T-helper 17 cell (primary cell): ENCODE measurements at places on chromosomes 12 and 14. TPM values are rescaled to one million over a fixed set of nuclear protein-coding genes. Genes with fewer than 3 reads are reported as not detected.

C12orf54 gene
- not detected for total RNA-seq

PRICKLE1 gene
- total RNA-seq, result 0.27 TPM

KLRK1 gene
- 2.0 TPM for total RNA-seq

VIPAS39 gene
- 13.8 TPM for total RNA-seq

CLEC2B gene
- 59.9 TPM for total RNA-seq

DDX51 gene
- 40.9 TPM for total RNA-seq

NINJ2 gene
- 6.1 TPM for total RNA-seq

RIMBP2 gene
- not detected for total RNA-seq

SUSD6 gene
- total RNA-seq, result 101 TPM

C12orf50 gene
- total RNA-seq, result 0.08 TPM

TOMM20L gene
- total RNA-seq, result not detected

LRFN5 gene
- total RNA-seq, result not detected

TPPP2 gene
- not detected for total RNA-seq

POTEG gene
- total RNA-seq, result not detected

LRR1 gene
- total RNA-seq, result 10.3 TPM

GRCh38 chr14:56794088-56794556 is 16.2 kb downstream of the OTX2 start:
- DNase-seq, result no peak

DNA sequence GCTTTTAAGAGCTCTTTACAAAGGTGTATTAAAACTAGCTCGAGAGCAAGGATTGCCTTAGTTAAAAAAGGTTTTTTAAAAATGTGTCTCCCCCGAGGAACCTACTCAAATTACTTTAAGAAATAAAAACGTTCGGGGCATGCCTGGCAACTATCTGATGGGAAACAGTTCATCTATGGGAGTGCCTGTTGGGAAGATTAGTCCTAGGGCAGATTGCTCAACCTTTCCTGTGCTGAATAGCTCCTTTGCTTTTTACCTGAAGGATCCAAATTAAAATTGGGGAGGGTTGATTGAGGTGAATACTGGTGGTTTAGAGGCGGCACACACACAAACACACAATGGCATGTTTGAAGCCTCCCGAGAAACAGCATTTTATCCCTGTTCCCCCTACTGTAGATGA is 541.4 kb upstream of the ATP2B1 start:
- DNase-seq, result no peak

DNA sequence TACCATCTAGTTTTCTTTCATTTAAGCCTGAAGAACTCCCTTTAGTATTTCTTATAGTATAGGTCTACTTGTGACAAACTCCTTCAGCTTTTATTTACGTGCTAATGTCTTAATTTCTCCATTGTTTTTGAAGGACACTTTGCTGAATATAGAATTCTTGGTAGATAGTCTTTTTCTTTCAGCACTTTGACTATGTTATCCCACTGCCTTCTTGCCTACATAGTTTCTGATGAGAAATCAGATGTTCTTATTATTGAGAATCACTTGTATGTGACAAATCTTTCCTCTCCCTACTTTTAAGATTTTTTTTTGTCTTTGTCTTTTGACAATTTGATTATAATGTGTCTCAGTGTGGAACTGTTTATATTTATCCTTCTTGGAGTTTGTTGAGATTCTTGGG is 5.1 kb upstream of the MIS18BP1 start:
- DNase-seq, result no peak

- no peak for DNase-seq
Observed at GRCh38 chr14:68363466-68363842, 429.4 kb downstream of the ZFP36L1 start.

DNA sequence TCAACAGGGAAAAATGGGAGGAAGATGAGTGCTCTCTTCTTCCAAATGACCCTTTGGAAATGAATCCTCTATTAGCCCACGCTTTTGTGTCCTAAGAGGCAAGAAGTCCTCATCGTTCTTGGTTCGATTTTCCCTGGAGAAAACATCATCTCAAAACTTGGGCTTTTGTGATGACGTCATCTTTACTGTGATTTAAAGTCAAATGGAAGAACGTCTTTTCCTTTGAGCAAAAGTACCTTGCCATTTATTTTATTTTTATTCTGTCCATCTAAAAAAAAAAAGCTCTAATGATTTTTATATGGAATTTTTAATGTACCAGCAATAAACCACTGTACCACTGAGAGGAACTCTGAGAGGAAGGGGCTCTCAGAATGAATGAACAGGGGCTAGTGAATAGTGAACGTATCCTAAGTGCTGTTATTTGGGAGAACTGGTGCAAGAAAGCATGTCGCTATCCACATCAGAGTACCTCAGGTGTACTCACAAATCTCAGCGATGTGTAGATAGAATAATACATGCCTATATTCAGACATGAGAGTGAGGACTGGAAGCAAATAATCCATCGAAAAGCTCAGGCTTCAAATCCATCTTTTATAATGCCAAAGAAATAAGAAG is 124.8 kb downstream of the HMGA2 start:
- DNase-seq, result no peak

- no peak for DNase-seq
Observed at GRCh38 chr12:101498252-101498651, 23.1 kb downstream of the SPIC start.

DNA sequence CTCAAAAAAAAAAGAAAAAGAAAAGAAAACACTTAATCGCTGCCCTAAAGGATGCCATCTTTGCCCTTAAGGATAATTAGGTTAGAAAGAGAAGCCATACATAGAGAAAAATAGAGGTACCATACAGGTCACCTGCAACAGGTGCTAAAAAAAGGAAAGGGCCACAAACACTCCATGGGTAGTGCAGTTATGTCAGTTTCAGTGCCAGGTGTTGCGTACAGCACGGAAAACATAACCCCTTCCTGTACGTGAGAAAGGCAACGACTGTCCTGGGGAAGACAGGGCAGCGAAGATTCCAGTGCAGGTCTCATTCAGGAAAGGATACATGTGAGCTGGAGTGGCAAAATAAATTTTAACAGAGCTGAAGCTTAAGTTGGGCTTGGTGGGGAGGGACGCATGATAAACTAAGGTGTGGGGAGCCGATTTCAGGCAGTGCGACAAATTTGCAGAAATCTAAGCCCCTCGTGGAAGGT is 553 bp upstream of the DAZAP2 start:
- DNase-seq, result no peak

DNA sequence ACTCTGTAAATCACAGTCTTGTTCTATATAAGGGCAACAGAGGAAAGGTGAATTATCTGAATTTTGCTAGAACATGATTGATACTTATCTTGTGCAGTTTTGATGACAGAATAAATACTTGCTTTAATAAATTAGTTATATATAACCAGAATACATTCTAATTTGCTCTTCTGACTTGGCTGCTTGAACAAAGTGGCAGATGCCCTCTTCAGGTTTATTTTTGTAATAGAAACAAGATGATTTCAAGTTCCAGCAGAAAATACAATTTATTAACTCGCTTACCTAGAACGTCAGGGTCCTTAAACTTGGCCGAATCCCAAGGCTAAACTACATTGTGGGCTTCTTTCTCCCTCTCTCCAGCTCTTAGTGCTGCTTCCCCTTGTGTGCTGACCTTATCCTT is 57.6 kb upstream of the SSTR1 start:
- DNase-seq, result no peak

DNA sequence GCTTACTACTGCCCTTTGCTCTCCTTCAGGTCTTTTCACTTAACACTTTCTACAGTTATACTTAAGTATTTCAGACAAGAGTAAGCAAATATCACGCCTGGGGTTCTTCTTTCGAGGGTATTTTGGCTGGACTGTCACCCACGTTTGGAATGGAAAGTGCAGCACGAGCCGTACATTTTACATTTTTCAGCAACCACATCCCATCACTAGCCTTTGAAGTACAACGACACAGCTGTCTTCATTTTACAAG is 349 bp upstream of the FAM177A1 start:
- DNase-seq, result no peak

DNA sequence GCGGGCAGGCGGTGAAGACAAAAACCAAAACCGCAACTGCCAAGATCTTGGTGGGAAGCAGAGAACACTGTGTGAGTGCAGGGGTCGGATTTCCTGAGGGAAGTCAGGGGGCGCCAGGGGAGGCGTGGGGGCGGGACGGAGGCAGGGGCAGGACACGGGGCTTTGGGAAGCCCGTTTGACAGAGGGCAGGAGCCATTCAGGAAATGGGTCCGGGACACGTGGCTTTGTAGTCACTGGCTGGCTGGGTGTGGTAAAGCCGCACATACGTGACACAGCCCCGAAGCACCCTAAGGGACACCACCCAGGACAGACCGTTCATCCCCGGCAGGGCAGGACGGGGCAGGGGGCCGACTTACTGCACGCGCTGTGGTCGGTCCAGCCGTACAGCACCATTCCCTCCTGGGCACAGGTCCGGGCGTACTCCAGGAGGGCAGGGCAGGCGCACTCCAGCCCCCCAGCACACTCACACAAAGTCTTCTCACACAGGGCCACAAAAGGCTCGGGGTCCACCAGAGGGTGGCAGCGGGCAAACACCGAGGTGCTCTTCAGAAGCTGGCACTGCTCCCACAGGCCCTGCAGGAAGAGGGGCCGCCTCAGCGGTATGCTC is 49.4 kb downstream of the VWF start:
- DNase-seq, result no peak

GRCh38 chr14:93725002-93725582 is 63.2 kb downstream of the PRIMA1 start:
- no peak for DNase-seq

DNA sequence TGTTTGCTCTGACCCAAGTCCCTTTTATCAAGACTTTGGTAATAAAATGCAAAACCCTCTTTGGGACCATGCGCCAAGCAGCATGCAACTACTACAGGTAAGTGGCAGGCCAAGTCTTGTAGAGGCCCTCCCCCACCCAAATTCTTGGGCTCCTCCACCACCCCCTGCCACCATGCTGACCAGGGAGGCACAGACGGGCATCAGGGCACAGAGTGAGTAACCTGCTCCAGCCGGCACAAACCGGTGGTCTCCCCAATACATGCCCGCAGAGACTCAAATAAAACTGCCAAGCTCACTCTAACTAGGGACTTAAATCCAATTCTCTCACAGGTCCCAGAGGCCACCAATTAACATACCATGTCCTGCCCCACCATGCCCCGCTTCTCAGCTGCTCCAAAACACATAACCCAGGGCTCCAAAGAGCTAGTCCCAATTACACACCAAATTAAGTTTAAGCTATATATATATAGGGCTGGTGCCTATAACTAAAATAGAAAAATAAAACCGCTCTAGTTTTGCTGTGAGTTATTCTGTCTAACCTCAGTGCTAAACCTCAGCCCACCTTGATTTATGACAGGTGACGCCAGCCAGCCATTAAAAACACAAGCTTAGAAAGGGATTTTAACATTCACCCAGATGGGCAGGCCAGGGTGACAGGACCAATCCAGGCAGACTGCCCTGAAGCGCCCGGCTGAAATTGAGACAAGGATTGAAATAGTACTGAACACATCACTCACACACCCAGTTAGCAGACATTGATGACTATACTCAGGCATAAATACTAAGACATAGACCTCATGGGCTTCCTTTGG is 81.0 kb downstream of the CLMN start:
- DNase-seq, result no peak

- no peak for DNase-seq
Observed at GRCh38 chr14:71550367-71550766, 381.9 kb upstream of the RGS6 start.

- DNase-seq, result no peak
Observed at GRCh38 chr14:46490238-46490685, 161.3 kb downstream of the RPL10L start.

DNA sequence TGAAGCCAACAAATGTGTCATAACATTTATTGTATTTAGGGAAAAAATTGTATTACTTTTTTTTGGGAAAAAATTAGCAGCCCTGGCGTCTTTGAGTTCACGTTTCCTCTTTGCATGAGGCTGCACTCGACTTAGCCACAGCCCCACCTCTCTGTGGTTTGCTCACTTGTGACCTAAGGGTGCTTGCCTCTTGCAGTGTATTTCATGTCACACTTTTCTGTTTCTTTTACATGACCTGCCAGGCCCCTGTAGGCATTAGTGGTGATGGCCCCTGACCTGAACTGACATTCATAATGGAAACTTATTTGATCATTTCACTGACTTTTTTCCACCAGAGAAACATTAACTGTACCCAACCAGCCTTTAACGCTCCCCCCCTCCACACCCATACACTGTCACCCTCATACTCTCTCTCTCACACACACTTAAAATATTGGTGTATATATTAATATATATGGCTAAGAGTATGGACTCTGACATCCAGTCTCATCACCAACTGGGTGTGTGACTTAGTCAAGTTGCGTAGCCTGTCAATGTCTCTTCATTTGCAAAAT is 122.9 kb downstream of the PRKCH start:
- no peak for DNase-seq

- no peak for DNase-seq
Observed at GRCh38 chr14:32728526-32728925, 210.2 kb upstream of the NPAS3 start.

- no peak for DNase-seq
Observed at GRCh38 chr14:105173901-105174894, 5.6 kb upstream of the JAG2 start.

- DNase-seq, result no peak
Observed at GRCh38 chr14:68198713-68199495, 379.3 kb downstream of the RAD51B start.

DNA sequence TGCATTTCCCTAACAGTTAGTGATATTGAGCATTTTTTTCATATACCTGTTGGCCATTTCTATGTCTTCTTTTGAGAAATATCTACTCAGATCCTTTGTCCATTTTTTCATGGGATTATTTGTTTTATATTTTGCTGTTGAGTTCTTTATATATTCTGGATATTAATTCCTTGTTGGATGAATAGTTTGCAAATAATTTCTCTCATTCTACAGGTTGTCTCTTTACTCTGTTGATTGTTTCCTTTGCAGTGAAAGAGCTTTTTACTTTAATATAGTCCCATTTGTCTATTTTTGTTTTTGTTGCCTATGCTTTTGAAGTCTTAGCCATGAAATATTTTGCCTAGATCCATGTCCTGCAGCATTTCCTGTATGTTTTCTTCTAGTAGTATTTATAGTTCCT is 11.5 kb upstream of the SLC4A8 start:
- DNase-seq, result no peak
